ENCODE measurements at places on chromosomes 7 and 10. TPM values are rescaled to one million over a fixed set of nuclear protein-coding genes. Genes with fewer than 3 reads are reported as not detected.

DNA sequence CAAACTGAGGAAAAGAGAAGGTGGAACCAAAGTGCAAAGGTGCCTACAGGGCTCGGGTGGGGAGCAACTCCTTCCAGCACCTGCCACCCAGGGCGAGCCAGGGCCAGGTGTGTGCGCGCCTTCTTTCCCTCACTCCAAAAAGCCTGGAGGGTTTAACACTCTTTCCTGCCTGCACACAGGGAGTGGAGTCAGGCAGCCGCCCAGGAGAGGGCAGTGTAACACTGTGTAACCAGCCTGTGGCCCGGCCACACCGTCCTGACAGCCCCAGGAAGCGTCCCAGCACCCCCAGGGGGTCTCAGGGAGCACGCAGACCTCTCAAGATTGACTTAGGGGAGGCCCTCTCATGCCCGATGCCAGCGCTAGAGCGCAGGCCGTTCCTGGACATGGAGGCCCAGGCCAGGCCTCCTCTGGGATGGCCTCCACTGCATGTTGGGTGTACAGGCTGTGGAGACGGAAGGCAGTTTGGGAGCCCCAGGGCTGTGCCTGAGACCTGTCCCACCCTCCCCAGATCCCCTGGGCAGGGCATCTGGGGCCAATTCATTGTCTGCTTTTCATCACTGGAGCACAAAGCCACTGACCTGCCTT, 13.4 kb downstream of the BRI3 start:
- H3K27ac ChIP-seq, result no peak overlapping the region
- peaks cover 5% of the 10 kb centered on the region for H3K36me3 ChIP-seq
- no peaks in the 10 kb centered on the region for H3K4me1 ChIP-seq
- no peak overlapping the region for H3K4me3 ChIP-seq
- no peaks in the 10 kb centered on the region for H3K27me3 ChIP-seq

- H3K27me3 ChIP-seq, result no peaks in the 10 kb centered on the region
- H3K36me3 ChIP-seq, result no peaks in the 10 kb centered on the region
- peak overlapping the region; percentile 27 for H3K27ac ChIP-seq
- H3K4me3 ChIP-seq, result no peak overlapping the region
These were observed 45.9 kb downstream of the HIPK2 start for GRCh38 chr7:139731802-139732470.

DNA sequence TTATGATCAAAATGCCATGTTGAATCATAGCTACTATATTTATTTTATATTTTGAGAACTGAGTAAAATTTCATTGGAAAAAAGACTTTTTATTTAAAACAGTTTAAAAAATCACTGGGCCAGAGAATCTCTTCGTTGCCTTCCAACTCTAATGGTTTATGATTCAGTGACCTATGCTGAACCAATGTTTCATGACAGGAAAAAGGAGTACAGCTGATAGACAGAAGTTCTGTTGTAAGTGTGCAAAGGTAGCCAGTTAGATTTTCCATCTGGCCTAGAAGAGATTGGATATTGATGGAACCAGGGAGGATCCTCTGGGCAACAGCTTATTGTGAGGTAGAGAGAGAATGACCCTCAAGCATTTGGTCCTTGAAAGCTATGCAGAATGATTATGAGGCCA, 745.8 kb downstream of the SUGCT start:
- H3K4me3 ChIP-seq, result no peak overlapping the region
- no peak overlapping the region for H3K27ac ChIP-seq
- H3K36me3 ChIP-seq, result no peaks in the 10 kb centered on the region
- H3K4me1 ChIP-seq, result no peaks in the 10 kb centered on the region
- H3K27me3 ChIP-seq, result no peaks in the 10 kb centered on the region
- DNase-seq, result no peak

GRCh38 chr10:81570349-81570748, 304.6 kb upstream of the NRG3 start:
- H3K4me1 ChIP-seq, result no peaks in the 10 kb centered on the region
- no peak overlapping the region for H3K4me3 ChIP-seq
- no peaks in the 10 kb centered on the region for H3K27me3 ChIP-seq
- no peak for DNase-seq
- H3K27ac ChIP-seq, result no peak overlapping the region

DNA sequence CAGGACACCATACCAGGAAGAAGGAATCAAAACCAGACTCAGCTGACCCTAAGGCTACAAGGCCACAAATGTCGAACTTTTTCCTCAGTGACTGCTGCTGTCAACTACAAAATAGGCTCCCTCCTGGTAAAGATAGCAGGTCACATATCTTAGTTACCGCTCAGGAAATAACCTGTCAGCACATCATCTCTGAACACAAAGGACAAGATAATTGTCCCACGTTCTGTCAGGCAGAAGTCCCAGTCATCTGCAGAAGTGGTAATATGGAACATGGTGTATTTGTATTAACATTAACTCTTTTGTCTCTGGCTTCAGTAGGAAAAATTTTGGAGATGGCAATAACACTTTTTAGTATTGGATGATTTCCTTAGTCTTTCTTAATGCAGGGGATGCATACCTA, 630.2 kb upstream of the LRRTM3 start:
- no peaks in the 10 kb centered on the region for H3K27me3 ChIP-seq
- H3K4me1 ChIP-seq, result no peaks in the 10 kb centered on the region
- H3K36me3 ChIP-seq, result no peaks in the 10 kb centered on the region
- no peak overlapping the region for H3K4me3 ChIP-seq
- no peak for DNase-seq
- H3K27ac ChIP-seq, result no peak overlapping the region

DNA sequence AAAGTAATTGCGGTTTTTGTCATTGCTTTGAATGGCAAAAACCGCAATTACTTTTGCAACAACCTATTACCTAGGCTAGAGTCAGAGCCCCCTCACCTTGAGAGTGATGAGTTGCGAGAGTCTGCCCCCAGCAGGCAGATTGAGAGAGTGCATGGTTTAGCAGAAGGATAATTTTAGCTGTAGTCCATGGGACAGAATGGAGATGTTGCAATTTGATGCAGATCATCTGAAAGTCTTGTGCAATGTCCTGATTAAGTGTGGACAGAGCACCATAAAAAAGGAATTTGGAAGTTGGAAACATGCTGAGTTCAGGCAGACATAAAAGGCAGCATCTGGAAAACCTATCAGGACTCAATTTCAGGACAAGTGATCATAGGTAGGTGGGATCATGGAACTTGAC, 48.7 kb downstream of the GPR141 start:
- H3K27ac ChIP-seq, result no peak overlapping the region
- no peaks in the 10 kb centered on the region for H3K27me3 ChIP-seq
- no peak overlapping the region for H3K4me3 ChIP-seq
- no peaks in the 10 kb centered on the region for H3K36me3 ChIP-seq
- H3K4me1 ChIP-seq, result peaks cover 14% of the 10 kb centered on the region
- DNase-seq, result peak; percentile 49

DNA sequence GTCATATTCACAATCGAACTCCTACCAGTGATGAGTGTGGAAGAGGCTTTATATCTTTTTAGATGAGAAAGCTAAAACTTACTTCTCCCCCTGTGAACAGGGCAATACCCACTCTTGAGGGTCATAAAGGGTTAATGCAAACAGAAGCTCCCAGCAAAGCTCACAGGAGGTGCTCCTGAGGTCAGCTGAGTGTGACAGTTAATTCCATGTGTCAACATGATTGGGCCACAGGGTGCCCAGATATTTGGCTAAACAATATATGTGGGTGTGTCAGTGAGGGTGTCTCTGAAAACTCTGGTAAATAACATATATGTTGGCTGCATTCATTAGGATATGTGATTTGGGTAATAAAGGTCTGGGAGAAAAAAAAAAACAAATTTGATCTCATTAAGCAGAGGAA, 86.0 kb downstream of the HIP1 start:
- no peak overlapping the region for H3K27ac ChIP-seq
- no peak for DNase-seq
- no peaks in the 10 kb centered on the region for H3K27me3 ChIP-seq
- no peak overlapping the region for H3K4me3 ChIP-seq

DNA sequence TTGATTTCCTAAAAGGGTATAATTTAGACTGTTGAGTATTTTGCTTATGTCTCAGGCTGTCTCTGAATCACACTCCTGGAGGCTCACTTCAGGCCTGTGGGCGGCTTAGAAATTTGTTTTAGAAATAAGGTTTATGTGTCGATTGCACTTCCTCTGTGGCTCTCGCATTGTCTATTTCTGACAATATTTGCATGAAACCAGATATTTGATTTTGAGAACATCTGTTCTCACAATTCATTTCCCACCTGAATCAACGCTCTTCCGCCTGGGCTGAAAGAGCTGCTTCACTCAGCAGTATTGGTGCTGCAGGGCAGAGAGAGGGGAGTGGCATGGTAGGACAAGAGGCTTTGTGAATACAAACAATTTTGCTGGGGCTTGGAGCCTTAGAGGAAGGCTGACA, 262.0 kb downstream of the ADRA2A start:
- H3K4me1 ChIP-seq, result no peaks in the 10 kb centered on the region
- no peak overlapping the region for H3K27ac ChIP-seq
- H3K4me3 ChIP-seq, result no peak overlapping the region
- DNase-seq, result no peak
- no peaks in the 10 kb centered on the region for H3K36me3 ChIP-seq

GRCh38 chr10:69088801-69089501, 1.0 kb downstream of the SRGN start:
- DNase-seq, result no peak
- H3K36me3 ChIP-seq, result peaks cover 4% of the 10 kb centered on the region
- H3K27me3 ChIP-seq, result no peaks in the 10 kb centered on the region
- peak overlapping the region; percentile 100 for H3K27ac ChIP-seq
- peak overlapping the region; percentile 53 for H3K4me3 ChIP-seq
- H3K4me1 ChIP-seq, result peaks cover 49% of the 10 kb centered on the region

GRCh38 chr7:84669177-84669732, 474.7 kb upstream of the SEMA3A start:
- H3K4me3 ChIP-seq, result no peak overlapping the region
- no peaks in the 10 kb centered on the region for H3K4me1 ChIP-seq
- H3K27ac ChIP-seq, result no peak overlapping the region
- DNase-seq, result no peak

DNA sequence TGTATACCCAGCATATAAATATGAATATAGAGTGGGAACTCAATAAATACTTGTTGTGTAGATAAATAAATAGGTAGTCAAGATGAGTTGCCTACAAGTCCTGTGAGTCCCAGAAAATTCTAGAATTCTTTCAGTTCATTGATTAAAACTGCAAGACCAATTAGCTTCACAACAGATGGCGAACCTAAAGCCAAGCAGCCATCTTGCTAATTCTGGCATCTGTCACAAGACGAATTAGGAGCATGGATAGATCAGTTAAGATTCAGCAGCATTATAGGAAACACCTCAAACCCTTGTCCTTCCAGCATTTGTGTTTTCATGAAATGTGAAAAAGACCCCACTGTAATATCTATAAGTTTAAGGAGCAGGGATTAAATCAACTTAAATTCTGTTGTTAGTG, 552.7 kb downstream of the MAGI2 start:
- H3K4me3 ChIP-seq, result no peak overlapping the region
- no peak for DNase-seq
- no peaks in the 10 kb centered on the region for H3K4me1 ChIP-seq
- H3K27ac ChIP-seq, result no peak overlapping the region
- no peaks in the 10 kb centered on the region for H3K36me3 ChIP-seq
- no peaks in the 10 kb centered on the region for H3K27me3 ChIP-seq

- peak; percentile 90 for DNase-seq
- peak within 1 kb of the TSS; percentile 99 for H3K27ac ChIP-seq
These were observed at the start of gene NSUN6 for GRCh38 chr10:18651324-18652007. Gene NSUN6 (minus strand): TSS chr10:18651587. CDS start chr10:18651203, 384 bp downstream.

GRCh38 chr7:4245866-4246470, 436.1 kb upstream of the FOXK1 start:
- H3K27me3 ChIP-seq, result no peaks in the 10 kb centered on the region
- DNase-seq, result no peak
- no peak overlapping the region for H3K27ac ChIP-seq
- no peak overlapping the region for H3K4me3 ChIP-seq
- H3K36me3 ChIP-seq, result no peaks in the 10 kb centered on the region
- no peaks in the 10 kb centered on the region for H3K4me1 ChIP-seq

DNA sequence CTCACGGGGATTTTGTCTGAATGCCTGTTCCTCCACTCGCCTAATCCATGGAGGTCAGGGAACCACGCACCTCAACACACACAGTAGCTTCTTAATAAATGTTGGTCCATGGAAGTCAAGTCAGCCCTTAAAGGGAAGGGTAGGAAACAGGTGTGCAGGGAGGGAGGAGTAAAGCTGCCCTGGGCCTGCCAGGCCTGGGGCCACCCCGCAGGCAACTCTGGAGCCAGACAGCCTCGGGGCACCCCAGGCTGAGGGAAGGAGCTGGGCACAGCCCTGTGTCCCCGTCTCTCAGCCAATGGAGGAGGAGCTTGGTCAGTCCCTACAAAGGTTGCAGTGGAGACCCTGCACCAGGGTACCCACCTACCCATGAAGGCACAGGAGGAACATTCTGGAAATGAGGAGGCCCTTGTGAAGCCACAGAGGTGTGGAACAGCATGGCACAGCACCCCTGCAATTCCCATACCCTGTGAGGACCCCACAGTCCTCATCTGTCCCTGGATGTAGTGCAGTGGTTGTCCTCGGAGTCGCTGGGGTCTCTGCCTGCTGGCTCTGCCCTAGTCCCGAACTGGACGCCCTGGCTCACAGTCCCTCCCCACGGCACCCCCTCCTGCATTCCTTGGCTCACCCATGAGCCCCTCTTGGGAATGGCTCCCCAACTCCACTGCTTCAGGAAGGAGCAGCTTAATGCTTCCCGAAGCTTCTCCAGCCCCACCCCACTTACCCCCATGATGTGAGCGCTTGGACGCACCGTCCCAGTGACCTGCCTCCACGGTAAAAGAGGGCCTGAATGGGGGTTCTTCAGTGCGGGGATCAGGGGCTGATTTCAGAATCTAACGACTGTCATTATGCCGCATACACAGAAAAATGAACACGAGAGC, 79.2 kb upstream of the INSIG1 start:
- no peak overlapping the region for H3K4me3 ChIP-seq
- no peaks in the 10 kb centered on the region for H3K4me1 ChIP-seq
- no peaks in the 10 kb centered on the region for H3K36me3 ChIP-seq
- H3K27me3 ChIP-seq, result no peaks in the 10 kb centered on the region

- H3K36me3 ChIP-seq, result no peaks in the 10 kb centered on the region
- H3K27me3 ChIP-seq, result no peaks in the 10 kb centered on the region
- peaks cover 69% of the 10 kb centered on the region for H3K4me1 ChIP-seq
- H3K27ac ChIP-seq, result peak overlapping the region; percentile 90
These were observed 7.8 kb upstream of the LFNG start for GRCh38 chr7:2511769-2512168.

DNA sequence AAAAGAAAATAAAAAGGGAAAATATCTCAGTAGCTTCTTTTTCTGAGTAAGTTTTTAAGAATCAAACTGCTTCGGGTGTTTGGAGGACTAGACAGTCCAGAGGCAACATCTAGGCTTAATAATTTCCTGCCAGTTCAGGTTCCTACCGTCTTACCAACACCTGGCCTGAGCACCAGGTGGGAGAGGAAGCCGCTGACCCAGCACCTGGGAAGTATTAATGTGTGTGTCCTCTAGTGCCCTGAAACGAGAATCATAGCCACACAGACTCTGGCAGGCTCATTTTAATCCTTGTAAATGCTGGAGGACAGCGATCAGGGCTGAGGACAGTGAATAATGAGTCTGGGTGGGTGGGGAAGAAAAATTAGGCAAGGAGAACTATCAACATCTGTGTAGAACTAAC, 137.4 kb downstream of the ZNF438 start:
- H3K4me3 ChIP-seq, result no peak overlapping the region
- no peak overlapping the region for H3K27ac ChIP-seq
- H3K4me1 ChIP-seq, result no peaks in the 10 kb centered on the region
- H3K27me3 ChIP-seq, result no peaks in the 10 kb centered on the region
- H3K36me3 ChIP-seq, result no peaks in the 10 kb centered on the region

Gene PAPOLB
- 0.36 TPM for total RNA-seq

Gene ADARB2
- total RNA-seq, result 0.27 TPM

Gene C7orf57
- total RNA-seq, result not detected

Gene TET1
- 4.5 TPM for total RNA-seq

Gene CTAGE8
- 0.66 TPM for total RNA-seq

Gene MMRN2
- not detected for total RNA-seq

Gene DNA2
- total RNA-seq, result 8.6 TPM

Gene CDK14
- total RNA-seq, result 1.2 TPM

Gene DRGX
- total RNA-seq, result not detected

Gene HKDC1
- total RNA-seq, result 0.82 TPM

Gene TCAF2
- total RNA-seq, result 8.0 TPM

Measured in natural killer cell (primary cell).